ENCODE measurements at places on chromosomes 3 and 15.

DNA sequence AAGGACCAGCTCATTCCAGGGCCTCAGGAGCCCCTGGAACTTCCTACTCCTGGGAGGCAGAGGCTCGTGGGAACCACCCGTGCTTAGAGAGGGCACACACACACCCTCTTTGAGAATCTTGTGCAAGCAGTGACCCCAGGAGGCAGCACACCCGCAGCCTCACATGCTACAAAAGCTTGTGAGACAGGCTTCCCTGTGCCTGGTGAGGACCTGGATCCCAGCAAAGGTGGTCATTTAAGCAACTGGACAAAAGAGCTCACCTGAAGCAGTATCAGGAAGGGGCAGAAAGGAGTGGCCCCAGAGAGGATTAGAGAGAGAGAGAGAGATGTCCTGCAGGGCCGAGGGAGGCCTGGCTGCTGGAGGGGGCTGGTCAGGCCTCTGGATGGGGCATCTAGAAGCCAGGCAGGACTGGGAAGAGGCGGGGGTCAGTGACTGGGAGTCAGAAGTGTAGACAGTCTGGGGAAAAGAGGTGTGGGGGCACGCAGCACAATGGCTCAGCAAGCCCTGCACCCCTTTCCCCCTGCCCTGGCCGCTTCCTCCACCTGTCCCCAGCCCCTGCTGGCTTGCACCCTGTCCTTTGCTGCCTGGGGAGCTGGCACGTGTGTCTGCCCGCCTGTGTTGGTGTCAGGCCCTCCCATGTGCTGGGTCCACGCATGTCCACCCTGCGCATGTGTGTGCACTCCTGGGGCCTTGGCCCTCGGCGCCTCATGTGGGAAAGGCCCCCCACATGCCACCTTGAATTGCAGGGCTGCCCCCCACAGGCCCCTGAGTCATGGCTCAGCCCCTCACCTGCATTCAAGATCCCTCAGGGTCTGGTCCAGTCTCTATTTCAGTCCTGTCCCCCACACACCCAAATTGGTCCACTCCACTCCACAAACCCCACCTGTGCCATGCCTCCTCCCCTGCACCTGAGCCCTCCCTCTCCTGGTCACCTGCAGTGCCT lies 36.9 kb downstream of the TSPAN3 start:
- no peak for DNase-seq

DNA sequence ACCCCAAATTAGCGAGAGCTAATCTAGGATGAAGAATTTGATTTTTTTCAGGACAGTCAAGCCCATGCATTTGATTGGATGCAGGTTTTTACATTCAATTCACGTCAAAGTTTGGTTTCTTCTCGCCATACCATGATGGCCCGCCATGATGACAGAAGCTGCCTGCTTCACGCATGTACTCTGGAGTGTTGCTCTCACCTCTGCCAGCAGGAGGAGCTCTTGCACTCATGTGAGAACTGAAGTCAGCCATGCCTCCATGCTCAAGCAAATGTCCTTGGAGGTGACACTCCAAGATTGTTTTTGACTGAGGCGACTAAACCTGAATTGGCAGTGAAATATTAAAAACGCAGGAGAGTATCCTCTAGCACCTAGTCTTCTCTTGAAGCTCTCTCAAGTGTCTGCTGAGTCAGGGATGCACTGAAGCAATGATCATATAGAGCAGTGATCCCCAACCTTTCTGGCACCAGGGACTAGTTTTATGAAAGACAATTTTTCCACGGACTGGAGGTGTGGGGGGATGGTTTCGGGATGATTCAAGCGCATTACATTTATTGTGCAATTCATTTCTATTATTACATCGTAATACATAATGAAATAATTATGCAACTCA lies 120.9 kb downstream of the SAMMSON start:
- peak; percentile 27 for DNase-seq

GRCh38 chr3:69058180-69058946 lies 6.2 kb upstream of the TMF1 start:
- DNase-seq: no peak

GRCh38 chr3:133426721-133427120 lies 26.9 kb downstream of the BFSP2 start:
- no peak for DNase-seq

DNA sequence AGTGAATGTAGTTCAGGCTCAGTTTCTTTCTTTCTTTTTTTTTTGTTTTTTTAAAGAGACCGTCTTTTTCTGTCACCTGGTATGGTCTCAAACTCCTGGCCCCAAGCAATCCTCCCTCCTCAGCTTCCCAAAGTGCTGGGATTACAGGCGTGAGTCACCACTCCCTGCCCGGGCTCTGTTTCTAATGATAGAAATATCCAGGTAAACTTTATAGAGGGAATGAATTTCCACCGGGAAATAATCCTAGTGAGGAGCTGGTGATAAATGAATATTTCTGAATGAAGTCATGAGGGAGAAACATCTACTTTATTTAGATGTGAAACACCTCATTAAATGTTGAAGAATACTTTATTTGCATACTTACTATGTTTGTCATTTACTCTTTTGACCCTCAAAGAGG lies 7.2 kb downstream of the RNF13 start:
- no peak for DNase-seq

GRCh38 chr3:13130464-13131193 lies 57.4 kb upstream of the IQSEC1 start:
- DNase-seq: no peak

DNA sequence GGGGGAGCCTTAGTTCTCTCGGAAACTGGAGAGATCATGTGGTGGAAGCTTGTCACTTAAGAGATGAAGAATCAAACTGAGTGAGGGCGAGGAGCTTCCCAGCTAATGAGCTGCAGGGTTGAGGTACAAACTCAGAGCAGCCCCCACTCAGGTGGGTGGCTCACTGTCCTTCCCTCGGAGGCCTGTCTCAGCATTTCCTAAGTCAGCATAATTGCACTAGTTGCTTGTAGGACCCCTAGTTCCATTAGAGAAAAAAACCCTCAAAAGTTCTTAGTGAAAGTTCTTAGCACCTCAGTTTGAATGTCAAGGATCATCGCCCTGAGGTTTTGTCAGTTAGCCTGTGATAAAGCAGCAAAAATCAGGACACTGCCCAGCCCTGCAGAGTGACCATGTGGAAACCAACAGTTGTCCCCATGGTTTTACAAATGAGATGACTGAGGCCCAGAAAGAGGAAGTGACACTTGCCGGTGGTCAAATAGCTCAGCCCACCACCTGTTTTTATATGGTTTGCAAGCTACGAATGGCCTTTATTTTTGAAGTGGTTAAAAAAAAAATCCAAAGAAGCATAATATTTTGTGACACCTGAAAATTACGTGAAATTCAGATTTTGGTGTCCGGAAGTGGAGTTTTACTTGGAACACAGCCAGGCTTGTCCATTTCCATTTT lies 11.9 kb downstream of the SMAD6 start:
- no peak for DNase-seq

GRCh38 chr3:21954709-21955108 lies 203.7 kb upstream of the ZNF385D start:
- DNase-seq: no peak

- no peak for DNase-seq
Measured at GRCh38 chr3:156586905-156587759, 32.2 kb upstream of the SSR3 start.

- DNase-seq: peak; percentile 11
Measured at GRCh38 chr3:17730318-17730967, 12.0 kb downstream of the TBC1D5 start.

DNA sequence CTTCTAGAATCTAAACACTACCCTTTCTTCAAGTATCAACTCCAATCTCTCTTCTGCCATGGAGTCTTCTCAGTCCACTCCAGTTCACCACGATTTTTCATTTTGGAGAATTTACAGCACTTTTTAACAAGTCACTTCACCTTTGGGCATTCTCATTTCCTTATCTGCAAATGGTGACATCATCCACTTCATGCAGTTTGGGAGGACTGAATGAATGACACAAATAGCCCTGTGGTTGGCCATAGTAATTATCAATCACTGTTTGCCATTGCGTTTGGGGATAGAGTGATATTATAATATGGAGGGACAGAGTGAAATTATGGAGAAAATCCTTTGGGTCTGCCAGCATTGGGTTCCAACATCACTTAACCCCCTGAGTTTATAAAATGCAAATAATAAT lies 38.0 kb upstream of the TM4SF1 start:
- no peak for DNase-seq

DNA sequence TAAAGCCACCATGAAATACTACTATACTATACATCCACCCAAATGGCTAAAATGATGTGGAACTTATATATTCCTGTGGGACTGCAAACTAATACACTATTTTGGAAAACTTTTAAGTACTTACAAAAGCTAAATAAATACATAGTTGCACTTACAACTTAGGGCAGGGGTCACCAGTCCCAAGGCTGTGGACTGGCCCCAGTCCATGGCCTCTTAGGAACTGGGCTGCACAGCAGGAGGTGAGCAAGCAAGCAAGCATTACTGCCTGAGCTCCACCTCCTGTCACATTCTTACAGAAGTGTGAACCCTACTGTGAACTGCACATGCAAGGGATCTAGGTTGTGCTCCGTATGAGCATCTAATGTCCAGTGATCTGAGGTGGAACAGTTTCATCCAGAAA lies 18.1 kb downstream of the PIGB start:
- DNase-seq: no peak

DNA sequence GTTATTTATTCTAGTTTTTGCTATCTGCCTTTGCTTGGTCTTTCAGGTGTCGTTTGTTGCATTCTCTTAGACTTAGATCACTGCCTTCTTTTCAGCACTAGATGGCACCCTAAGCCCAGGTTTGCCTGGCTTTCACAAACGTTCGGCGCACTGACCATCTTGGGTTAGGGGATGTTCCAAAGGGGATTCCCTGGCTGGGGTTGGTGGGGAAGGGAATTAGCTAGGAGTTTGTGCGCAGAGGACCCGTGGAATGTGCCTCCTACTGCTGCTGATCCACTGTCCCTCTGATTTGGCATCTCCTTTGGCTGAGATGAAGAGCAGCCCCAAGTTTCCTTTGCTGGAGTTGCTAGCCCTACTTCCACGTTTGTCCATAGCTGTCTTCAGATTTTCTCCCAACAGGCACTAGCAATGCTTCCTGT lies 33.9 kb downstream of the PFN2 start:
- peak; percentile 34 for DNase-seq

- DNase-seq: no peak
Measured at GRCh38 chr15:39054128-39054732, 489.6 kb upstream of the RASGRP1 start.

DNA sequence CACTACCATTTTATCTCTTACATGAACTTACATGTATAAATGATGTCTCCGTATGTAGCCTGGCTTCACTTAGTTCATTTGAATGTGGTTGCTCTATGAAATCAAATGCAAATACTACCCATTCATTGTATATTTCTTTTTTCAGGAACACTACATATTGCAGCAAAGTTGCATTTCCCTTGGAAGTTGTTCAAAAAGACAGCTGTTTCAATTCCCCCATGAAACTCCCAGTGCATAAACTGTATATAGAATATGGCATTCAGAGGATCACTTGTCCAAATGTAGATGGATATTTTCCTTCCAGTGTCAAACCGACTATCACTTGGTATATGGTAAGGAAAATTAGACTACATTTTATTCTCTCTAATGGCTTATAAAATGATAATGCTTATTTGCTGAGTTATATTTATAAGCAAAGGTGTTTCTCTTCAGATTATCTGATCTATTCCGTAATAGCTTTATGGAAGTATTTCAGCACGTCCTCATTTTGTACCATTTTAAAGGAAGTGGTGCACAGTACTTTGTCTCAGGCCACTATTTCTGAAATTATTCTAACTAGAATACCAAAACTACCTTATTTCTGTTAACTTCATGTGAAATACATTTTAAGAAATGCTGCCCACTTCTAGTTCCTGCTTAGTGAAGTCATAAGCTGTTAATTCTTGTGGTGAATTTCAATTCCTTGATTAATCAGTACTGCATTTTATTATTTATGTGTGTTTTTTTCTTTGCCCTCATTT lies 95.1 kb downstream of the IL1RAP start:
- no peak for DNase-seq

DNA sequence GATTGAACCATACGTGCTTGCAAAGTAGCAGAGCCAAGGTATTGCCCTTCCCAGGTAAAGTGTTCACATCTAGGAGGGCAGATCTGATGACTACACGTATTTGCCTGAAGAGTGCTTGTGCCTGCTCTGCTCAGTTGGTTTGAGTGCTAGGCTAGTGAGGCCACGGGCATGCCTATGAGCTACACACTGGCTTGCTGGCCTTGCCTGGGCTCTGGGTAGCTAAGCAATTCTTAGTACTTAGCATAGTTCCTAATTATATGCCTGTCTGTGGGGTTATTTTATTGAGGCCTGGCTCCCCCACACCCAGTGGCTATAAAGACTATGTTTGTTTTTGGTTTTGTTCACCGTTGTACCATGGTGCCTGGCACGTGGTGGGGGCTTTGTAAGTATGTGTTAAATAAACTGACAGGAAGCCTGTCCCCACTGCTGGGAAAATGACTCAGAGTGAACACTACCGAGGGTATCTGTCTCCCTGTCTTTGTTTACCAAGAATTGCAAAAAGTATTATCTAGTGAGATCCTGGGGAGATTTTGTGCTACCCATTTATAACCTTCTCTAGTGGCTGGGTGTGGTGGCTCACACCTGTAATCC lies 72.1 kb upstream of the ETV5 start:
- no peak for DNase-seq
